ENCODE measurements at places on chromosomes 16 and 17.

- DNase-seq, result peak; percentile 29
Measured at GRCh38 chr17:44759086-44759915, 513 bp downstream of the ADAM11 start.

DNA sequence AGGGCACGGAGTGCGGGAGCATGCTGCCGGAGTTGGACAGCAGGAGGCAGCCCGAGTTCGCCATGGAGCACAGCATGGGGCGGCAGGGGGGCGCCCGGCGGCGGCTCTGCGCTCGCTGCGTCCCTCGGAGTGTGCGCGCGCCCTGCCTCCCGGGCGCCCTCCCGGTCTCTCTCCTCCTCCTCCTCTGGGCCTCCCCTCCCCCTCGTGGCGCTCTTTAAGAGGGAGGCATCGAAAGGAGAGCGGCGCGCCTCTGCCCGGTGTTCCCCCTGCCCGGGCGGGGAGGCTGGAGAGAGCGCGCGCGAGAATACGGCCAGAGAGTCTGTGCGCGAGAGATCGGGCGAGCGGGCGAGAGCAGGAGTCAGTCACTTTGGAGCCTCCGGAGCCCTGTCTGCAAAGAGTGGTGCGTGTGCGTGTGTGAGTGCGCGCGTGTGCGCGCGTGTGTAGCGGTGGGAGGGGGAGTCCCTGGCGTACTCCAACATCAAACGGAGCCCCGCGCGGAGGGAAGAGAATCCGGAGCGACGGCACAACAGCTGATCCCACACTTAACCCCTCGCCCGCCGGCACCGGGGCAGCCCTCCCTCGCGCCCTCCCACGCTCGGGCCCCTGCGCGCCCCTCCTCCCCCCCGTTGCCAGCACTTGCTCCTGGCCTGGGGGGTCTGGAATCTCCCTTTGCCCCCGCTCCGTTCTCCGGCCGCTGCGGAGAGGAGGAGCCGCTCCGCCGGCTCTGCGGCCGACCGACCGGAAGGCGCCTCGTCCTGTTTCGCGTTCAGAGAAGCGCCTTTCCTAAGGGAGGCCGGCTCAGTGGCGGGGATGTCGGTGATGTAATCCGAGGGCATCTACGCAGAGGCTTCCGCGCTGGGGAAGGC lies 108.9 kb downstream of the ENGASE start:
- peak; percentile 28 for DNase-seq

GRCh38 chr17:79623786-79624717 lies 13.2 kb upstream of the RBFOX3 start:
- no peak for DNase-seq

- no peak for DNase-seq
Measured at GRCh38 chr17:59844884-59845594, 47.7 kb downstream of the TUBD1 start.

GRCh38 chr16:84532291-84532724 lies 27.8 kb upstream of the MEAK7 start:
- DNase-seq, result no peak

- peak; percentile 81 for DNase-seq
Measured at GRCh38 chr16:49281843-49282642, 405 bp upstream of the CBLN1 start.

- no peak for DNase-seq
Measured at GRCh38 chr17:4822835-4823234, 10.3 kb upstream of the MINK1 start.

GRCh38 chr17:77266891-77267341 lies 126.1 kb downstream of the SEC14L1 start:
- DNase-seq, result peak; percentile 37

DNA sequence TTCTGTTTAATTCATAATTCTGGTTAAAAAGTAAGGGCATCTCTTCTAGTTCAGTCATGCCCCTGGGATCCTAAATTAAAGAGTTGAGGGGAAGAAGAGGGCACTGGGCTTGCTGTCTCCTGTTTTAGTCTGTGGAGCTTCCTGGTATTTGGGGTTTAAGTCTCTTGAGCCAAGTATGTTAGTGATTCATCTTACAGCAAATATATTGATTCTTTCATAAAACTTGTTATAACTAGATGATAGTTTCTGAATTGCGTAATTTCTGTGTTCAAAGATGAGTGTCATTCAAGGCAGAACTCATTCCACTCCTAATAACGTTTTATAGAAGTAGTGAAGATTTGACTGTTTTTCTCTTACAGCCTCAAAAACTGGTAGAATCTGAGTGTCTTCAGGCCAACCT lies 1.7 kb downstream of the TXNDC17 start:
- DNase-seq, result no peak

GRCh38 chr16:75000481-75001081 lies 1.8 kb downstream of the ZNRF1 start:
- DNase-seq, result peak; percentile 33

DNA sequence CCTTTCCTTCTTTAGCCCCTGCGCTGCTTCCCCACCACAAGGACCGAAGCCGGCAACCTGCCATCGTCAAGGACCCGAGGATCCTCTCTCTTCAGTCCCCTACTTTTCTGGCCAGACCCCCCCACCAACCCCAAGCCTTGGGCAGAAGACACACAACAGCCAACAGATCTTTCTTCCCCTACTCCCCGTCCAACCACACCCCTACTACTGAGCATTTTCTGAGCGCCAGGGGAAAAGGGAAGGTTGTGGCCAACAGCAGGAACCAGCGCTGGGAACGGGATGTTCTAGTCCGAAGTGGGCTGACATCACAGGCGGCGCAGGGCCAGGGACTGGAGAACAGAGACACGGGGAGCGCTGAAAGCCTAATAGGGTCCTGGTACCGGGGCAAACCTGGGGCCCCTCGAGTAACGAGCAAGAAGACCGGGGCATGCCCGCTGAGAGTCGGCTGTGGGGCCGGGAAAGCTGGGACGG lies 528 bp downstream of the PER1 start:
- DNase-seq, result peak; percentile 67

GRCh38 chr17:78522031-78522809 lies 55.0 kb downstream of the DNAH17 start:
- DNase-seq, result no peak

GRCh38 chr16:70475054-70475871 lies 20.9 kb downstream of the FCSK start:
- DNase-seq, result no peak

DNA sequence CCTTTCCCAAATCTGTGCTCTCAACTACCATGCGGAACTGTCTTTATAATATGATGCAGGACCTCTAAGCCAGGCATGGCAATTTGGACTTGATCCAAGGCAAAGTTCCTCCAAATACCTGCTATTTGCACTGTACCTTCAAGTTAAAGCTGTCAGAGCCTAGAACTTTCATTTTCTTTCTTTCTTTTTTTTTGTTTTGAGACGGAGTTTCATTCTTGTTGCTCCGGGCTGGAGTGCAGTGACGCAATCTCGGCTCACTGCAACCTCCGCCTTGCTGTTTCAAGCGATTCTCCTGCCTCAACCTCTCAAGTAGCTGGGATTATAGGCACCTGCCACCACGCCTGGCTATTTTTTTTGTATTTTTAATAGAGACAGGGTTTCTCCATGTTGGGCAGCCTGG lies 51.7 kb downstream of the ARHGAP27 start:
- DNase-seq, result no peak

- DNase-seq, result no peak
Measured at GRCh38 chr17:44960691-44961090, 7.4 kb downstream of the C1QL1 start.

DNA sequence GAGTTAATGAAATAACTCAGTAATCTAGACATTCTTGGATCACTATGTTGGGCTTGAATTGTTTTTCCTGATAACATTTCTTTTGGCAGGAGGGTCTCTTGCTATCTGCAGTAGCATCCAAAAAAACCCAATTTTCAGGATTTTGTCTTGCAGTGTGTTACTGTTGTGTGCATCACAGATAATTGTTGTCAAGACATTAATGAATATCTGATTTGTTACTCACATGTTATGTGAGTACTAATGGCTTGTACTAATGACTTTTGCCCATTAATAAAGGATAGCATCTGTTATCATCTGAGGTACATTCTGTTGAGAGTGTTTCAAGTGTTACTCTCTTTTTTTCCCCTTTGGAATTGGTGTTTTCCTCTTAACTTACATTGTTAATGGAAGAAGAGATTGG lies 10.0 kb downstream of the PRKAR1A start:
- no peak for DNase-seq

DNA sequence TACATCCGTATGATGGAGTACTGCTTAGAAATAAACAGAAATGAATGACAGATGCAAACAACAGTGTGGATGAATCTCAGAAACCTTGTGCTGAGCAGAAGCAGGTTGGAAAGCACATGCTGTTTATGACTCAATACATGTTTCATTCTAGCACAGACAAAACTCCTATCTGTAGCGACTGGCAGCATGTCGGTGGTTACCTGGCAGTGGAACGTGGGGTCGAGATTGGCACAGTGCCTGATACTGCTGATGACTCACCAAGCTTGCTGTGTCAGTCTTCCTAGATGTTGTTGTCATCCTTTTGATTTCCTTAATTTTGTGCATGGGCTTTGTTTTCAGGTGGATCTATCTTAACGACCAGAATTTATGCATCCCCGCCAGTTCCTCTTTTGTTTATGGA lies 62.1 kb downstream of the GAN start:
- peak; percentile 39 for DNase-seq

- no peak for DNase-seq
Measured at GRCh38 chr17:71828182-71828596, 292.6 kb upstream of the SOX9 start.

- no peak for DNase-seq
Measured at GRCh38 chr17:19470530-19471261, 59.7 kb downstream of the RNF112 start.

GRCh38 chr16:23348579-23349469 lies 46.7 kb downstream of the SCNN1B start:
- no peak for DNase-seq

- no peak for DNase-seq
Measured at GRCh38 chr16:23186171-23186570, 3.6 kb downstream of the SCNN1G start.

- DNase-seq, result no peak
Measured at GRCh38 chr17:81863123-81863675, 2.9 kb upstream of the P4HB start.

GRCh38 chr16:54690710-54691109 lies 240.0 kb upstream of the IRX5 start:
- no peak for DNase-seq

- no peak for DNase-seq
Measured at GRCh38 chr16:86577314-86577971, 906 bp upstream of the FOXL1 start.

GRCh38 chr17:3026125-3026855 lies 37.1 kb downstream of the OR1D5 start:
- no peak for DNase-seq

- DNase-seq, result no peak
Measured at GRCh38 chr17:63692195-63692816, 7.6 kb downstream of the LIMD2 start.

DNA sequence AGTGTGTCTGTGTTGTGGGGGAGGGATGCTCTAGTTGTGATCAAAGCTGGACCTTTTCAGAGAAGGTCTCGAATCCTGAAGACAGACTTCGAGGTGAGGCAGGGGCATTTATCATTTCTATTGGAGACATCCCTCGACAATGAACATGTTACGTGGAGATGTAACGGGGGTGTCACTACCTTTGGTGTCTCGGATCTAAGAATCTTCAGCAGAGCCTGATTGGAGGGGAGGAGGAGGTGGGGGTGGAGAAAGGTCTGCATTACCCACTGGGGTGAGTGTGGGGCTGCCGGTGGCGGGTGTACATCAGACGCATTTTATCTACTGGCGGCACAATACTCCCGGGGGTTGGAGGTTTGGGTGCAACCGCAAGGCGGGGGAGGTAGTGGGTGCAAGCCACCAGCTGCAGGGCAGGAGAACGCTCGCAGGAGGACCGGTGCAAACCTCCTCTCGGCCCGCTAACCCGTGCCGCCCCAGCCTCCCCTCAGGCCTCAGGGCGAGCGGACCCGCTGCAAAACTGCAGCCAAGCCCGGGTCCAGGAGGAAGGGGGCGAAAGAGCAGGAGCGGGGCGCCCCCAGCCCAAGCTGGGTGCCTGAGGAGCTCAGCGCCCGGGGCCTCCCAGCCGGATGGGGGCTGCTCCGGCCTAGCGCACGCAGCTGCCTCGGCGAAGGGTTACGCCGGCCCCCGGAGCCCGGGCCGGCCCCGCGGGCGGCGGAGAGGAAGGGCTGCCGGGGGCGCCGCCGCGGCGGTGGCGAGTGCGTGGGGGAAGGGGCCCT lies 735 bp downstream of the ZNF652 start:
- peak; percentile 77 for DNase-seq

DNA sequence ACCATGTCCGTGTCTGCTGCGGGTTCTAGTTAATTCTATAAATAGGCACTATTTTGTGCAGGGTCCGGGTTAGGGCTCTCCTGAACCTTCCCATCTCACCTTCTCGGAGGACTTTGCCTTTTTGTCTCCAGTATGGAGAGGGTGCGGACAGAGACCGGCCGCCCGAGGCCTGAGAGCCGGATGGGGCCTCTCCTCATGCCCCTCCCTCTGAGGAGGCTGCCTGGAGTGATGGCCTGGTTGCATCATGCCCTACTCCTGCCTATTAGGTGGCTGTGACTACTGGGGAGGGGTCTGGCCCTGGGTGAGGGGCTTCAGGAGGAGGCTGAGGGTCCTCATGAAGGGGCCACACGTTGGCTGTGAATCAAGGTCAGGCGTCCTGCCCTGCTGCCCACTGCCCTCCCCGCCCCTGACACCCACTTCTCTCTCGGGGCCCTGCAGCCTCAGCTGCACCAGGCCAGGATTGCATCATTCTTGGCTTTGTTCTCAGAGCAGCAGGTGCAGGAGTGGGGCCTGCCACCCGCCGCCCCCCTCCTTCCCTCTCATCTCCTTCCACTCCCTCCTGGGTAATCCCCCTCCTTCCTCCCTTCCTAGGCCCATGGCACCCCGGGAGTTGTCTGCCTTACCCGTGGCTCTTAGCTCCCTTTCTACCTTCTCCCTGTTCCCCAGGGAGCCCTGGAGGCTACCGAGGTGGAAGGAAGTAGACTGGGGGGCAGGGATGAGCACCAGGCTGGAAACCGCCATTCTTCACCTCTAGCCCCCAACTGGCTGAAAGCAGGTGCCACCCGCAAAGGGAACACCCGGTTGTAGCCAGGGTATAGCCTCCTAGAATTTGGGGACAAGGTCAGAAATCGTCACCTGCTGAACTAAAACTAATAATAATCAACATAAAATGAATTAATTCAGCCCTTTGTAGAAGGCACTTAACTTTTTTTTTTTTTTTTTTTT lies 12.7 kb upstream of the ARHGAP23 start:
- DNase-seq, result peak; percentile 48

DNA sequence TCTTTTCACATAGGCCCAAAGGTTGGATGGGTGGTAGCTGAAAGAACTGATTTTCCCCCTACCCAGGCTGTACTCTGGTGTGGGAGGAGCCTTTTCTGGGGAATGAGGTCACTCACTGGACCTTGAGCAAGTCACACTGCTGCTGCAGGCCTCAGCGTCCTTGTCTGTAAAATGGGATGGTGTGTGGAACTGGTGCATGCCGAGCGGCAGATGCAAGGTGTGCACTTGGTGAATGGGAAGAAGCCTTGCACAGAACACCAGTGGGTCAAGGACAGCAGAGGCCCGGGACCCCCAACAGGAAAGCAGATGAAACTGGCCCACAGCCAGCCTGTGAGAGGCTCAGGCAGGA lies 38.1 kb downstream of the ARHGAP27 start:
- DNase-seq, result no peak

- DNase-seq, result no peak
Measured at GRCh38 chr17:44496815-44497214, 6.4 kb downstream of the GPATCH8 start.

GRCh38 chr16:67357561-67357960 lies 30.9 kb downstream of the LRRC36 start:
- no peak for DNase-seq
